PC-3 (cell line): ENCODE measurements at places on chromosomes 13 and 19.

DNA sequence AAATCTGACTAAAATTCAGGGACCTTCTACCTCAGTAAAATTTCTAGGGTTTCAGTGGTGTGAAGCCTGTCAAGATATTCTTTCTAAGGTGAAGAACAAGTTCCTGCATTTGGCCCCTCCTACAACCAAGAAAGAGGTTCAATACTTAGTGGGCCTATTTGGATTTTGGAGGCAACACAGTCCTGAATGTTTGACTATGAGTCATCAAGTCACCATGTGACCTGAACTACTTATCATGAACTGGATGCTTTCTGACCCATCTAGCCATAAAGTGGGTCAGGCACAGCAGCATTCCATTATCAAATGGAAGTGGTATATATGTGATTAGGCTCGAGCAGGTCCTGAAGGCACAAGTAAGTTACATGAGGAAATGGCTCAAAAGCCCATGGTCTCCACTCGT lies 163.0 kb upstream of the IRS2 start:
- no peak for DNase-seq

DNA sequence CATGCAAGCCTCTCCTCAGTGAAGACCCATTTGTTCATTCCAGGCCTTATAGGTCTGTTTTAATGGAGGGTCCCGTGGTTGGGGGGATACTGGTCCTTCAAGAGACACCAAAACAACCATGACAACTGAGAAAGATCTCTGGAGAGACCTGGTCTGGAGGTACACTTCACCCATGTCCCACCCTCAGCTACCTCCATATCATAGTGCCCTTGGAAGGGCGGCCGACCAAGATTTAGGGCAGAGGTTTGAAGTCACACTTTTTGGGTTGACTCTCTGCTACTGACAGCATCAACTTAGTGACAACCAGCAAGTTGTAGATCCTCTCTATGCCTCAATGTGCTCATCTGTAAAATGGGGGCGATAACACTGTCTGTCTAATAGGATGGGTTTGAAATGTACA lies 177.3 kb downstream of the TSHZ3 start:
- DNase-seq, result no peak

DNA sequence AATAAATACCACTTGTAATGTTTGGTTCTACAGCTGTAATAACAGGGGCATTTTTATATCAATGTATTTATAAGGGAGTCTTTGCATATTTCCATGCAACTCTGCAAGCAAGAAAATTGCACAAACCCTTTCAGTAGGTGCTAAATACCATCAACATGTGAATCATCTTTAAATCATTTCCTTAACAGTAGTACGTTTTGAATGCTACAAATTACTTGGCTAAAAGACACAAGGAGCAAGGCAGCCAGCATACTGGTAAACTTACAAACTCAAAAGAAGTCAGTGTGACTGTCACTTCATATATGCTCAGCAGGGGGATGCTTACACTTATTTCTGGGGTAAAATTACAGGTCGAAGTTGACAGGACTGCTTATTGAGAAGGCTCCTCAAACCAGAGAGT lies 402.4 kb downstream of the EFNB2 start:
- peak; percentile 43 for DNase-seq

- DNase-seq, result no peak
Observed at GRCh38 chr13:85312071-85312470, 487.1 kb downstream of the SLITRK6 start.

GRCh38 chr19:2045501-2046045 lies 5.5 kb downstream of the MKNK2 start:
- no peak for DNase-seq

GRCh38 chr13:106467427-106468122 lies 67.9 kb downstream of the EFNB2 start:
- DNase-seq, result no peak

- DNase-seq, result no peak
Observed at GRCh38 chr19:11722414-11722813, 16.3 kb downstream of the ZNF823 start.

DNA sequence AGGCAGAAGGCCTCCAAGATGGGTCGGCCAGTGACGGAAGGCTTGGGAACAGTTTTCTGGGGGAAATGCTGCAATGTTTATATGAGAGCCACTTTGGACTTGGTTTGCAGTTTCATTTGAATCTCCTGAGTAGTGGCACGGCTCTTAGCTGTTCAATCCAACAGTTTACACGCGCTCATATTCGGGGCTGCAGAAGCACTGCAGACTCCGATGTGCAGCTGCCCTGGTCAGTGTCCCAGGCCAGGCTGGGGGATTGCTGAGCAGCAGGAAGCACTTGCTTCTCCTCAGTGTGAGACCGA lies 31.7 kb downstream of the CEBPG start:
- DNase-seq, result no peak

DNA sequence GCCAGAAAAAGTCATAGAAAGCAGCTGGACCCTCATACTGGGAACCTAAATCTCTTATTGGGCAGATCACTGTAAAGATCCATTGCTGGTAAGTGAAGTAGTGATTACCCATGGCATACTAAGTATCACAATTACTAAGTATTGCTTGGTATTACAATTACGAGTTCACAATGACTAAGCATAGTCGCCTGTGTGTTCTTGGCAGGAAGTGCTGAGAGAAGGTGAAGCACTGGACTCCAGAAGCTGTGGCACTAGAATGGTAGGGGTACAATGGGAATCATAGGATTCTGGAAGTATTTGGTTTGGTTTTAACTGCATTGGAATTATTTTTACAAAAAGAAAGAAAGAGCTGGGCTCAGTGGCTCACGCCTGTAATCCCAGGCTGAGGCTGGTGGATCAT lies 20.3 kb downstream of the LGALS16 start:
- peak; percentile 32 for DNase-seq

DNA sequence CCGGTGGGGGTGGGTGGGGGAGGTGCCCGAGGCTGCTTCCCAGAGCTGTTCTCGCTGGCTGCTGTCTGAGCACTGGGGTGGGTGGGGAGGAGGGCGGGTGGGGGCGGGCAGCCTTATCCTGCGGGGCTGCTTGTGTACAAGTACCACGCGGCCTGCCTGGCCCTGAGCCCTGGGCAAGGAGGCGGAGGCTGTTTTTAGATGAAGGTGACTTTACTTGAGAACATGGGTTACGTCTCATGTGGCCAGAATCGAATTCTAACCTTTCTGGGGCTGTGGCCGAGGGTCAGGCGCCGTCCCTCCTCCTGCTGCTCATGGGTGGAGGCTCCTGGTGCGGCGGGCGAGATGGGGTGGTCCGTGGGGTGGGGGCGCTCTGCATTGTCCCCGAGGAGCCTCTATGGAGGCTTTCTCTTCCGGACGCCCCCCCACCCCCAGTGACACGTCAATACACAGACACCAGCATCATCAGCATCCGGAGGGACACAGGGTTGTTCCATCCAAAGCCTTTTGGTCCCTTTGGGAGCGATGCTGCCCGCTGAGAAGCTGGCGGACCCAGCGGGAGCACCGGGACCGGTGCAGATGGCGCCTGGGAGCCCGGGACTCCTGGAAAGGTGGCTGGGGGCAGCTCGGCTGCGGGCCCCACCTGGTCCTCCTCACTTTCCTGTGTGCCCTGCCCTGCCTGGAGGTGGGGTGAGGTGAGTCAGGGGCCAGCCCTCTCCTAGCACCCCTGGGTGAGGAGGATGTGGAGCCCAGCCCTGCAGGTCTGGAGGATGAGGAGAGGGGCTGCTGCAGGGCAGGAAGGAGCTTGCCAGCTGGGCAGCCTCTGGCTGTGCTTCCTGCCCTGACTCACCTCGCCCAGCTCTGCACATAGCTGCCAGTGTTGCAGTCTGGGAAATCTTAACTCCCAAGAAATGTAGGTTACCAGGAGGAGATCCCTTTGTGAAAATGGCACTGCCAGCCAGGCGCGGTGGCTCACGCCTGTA lies 3.4 kb downstream of the BSG start:
- peak; percentile 75 for DNase-seq

GRCh38 chr13:106532111-106532929 lies 3.1 kb downstream of the EFNB2 start:
- DNase-seq, result peak; percentile 41

DNA sequence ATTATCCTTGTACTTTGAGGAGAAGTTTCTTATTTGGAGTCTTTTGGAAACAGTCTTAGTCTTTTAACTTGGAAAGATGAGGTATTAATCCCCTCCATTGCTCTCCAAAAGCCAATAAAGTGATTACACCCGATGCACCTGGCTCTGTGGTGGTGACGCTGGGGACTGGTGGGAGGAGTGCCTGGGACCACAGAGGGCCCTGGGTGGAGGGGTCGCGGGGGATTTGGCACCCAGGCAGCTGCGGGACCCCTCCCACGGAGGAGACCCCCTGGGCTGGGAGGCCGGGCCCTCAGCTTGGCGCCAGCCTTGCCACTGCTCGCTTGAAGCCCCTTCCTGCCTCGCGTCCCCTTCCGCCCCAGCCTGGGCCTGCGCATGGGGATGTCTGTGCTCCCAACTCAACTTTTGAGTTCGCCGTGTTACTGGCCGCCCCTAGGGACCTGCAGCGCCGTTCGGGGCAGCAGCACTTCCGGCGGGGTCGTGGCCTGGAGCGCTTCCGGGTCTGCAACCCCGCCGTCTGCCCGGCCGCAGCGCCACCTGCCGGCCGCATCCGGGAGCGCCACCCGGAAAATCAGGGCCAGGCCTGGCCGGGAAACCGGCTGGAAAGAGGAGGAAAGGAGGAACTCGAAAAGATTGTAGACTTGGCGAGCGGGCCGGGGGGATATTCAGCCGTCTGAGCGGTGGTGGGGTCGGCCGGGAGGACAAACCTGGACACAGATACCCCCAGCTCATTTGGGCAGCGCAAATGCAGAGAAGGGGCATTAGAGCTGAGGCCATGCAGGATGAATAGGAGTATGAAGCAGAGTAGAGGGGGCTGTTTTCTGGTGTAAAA lies 8.4 kb downstream of the PEAK3 start:
- DNase-seq, result peak; percentile 66

DNA sequence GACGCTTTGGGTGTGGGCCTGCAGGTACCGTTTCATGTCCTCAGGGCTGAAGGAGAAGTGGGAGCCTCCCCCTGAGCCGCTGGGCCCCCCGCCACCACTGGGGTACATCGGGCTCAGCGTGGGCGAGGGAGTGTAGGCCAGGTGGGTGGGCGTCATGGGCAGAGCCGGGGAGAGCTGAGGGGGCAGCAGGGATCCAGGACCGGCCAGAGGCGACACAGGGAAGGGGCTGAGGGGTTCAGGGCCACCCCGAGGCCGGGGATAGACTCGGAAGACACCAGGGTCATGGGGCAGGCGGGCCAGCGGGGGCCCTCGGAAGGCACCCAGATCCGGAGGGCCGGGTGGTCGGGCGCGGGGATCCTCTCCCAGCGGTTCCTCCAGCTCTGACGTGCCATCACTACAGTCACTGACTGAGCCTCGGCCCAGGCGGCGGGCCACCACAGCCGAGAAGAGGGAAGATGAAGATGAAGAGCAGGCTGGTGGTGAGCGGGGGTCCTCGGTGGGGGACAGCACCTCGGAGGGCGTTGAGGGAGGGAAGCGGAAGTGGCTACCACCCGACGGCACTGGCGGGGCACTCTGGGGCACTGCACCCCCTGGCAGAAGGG lies 5.7 kb downstream of the ERF start:
- no peak for DNase-seq

DNA sequence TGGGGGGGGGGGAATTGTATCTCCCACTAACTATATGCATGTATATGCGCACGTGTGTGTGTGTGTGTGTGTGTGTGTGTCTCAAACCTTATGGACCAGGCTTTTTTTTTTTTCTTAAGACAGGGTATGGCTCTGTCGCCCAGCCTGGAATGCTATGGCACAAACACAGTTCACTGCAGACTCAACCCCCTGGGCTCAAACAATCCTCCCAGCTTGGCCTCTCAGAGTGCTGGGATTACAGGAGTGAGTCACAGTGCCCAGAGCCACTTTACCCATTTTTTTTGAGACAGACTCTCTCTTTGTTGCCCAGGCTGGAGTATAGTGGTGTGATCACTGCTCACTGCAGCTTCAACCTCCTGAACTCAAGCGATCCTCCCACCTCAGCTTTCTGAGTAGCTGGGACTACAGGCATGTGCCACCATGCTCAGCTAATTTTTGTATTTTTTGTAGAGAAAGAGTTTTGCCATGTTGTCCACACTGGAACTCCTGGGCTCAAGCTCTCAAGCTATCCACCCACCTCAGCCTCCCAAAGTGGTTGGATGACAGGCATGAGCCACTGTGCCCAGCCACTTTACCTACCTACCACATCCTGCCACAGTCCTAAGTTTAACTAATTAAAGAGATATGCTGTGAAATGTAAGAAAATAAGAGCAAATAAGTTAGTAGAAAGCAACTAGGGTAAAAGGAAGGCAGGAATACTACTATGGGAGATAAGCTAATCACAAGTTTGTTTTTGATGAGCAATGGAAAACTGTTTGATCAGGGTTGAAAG lies 2.4 kb downstream of the ZMYM5 start:
- DNase-seq, result peak; percentile 93

GRCh38 chr19:46407856-46408663 lies 5.3 kb downstream of the CCDC8 start:
- no peak for DNase-seq

DNA sequence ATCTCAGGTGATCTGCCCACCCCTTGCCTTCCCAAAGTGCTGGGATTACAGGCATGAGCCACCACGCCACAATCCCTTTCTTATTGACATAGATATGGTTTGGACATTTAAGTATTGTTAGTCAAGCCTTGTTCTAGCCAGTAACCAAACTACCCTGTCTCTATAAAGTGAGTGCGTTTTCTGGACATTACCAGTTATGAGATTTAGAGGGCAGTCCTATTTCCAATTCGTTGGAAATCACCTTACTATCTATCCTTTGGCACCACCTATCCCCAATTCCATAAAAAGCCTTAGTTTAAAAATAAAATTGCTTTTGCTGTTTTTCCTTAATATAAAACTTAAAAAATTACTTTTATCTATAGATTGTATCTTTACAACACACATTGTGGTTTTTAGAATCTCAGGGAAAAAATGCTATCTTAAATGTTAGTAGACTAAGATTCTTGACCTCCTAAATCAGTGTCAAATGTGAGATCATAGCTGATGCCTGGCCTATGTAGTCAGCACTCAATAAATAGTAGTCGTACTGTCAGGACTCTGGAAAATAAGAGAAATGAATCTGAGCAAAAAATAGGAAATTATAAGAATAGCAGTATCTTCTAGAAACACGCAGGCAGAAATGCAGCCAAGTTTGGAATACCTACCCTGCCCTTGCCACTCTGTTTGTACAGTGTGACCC lies 57.0 kb downstream of the NUFIP1 start:
- peak; percentile 55 for DNase-seq

DNA sequence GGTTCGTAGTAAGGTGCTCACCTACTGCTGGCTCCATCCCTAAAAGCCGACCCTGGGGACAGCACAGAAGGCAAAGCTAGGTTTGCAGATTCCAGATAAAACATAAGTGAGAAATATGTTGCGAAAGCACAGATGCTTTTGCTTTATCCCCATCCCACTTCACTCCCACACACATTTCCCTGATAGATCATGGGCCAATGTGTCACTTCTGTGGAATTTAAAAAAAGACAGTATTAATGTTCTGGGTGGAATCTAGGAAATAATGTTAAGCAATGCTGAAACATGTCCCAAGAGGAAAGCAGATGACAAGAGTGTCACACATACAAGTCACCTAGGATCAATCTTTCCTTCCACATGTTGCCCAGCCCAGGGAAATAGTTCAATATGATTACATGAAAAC lies 661.0 kb upstream of the MIR17HG start:
- peak; percentile 53 for DNase-seq
